ENCODE measurements at places on chromosomes 3 and 15.

DNA sequence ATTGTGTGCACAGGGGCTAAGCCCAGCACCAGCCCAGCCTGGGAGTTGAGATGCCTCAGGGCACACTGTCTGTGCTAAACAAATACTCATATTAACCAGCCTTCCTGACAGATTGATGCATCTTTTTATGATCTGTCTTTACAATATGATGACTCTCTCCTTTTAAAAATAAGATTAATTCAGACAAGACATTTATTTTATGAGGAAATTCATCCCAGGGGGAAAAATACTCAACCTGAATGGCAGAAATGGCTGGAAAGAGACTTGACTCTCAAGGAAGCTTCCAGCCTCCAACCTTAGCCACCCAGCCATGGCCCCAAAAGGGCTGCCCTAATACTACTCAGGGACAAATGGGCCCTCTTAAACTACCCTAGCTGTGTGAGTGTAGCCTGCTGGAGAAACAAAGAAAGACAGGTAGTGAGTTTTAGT is 46.9 kb downstream of the NOX5 start:
- DNase-seq = no peak

DNA sequence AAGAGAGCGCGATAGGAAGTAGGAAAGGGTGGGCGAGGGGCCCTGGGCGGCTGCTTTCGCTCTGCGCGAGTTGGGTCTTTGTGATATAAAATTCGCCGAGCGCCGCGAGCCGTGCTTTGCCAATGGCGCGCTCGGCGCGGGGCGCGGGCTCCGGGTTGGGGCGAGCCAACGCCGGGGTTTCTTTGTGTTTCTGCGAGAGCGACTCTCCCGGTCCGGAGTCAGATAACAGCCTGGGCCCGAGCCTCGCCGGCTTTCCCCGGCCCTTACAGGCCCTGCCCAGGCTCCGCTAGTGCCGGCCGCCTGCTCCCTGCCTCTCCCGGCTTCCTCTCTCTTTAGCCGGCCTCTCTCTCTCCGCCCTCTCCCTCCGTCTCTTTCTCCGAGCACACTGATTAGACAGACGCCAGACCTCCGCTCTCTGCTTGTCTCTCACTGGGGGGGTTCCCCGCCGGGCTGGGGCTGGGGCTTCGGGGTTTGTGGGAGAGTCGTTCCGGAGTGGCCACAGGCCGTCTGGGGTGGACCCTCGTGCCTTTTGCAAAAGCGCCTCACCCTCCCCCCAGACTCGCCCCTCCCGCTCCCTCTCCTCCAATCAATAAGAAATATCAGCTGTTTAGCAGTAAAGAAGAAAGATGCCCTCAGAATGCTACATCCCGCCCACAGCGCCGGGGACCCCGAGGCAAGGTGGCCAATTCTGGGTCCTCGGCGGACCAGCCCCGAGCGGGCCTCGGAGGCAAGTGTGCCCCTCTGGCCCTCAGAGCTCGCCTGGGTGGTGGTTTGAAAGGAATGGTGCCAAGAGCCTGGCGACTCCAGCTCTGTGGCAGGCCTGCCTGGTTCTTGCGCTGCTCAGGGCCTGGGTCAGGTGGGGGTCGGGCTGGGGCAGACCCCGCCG is 2.9 kb downstream of the NR2F2 start:
- no peak for DNase-seq

DNA sequence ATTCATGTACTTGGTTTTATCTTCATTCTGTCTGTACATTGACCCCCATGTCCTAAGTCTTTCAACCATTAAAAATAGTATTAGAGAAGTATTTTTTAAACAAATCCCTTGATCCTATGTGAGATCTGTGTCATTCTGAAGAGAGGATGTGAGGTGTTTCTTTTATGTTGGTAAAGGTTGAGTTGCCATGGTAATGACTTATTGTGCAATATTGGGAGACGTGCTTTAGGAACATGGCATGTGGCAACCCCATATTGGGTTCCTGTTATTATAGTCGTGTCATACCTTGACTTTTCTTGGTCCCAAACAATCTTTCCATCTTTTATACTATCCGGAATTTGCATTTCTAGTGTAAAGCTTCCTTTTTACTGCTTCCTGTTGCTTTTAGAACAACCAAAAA is 203.1 kb downstream of the KCNAB1 start:
- no peak for DNase-seq

DNA sequence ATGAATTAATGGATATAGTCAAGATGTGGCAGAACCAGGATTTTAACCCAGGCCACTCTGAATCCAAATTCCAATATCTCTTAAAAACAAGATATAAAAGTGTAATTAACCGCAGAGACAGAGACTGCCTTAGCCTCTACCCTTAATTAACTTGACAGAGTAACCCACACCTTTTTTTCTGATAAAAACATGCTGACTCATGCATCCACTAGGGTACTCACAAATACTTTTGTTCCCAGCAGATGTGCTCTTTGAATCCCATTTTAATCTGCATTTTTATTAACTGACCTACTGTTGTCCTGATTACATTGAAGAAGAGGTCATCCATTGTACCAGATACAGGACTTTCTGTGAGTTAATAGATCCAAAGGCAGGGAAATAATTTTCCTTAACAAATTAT is 278.3 kb downstream of the CHL1 start:
- DNase-seq = no peak

- no peak for DNase-seq
These were observed 3.7 kb upstream of the TF start for GRCh38 chr3:133742351-133743091.

DNA sequence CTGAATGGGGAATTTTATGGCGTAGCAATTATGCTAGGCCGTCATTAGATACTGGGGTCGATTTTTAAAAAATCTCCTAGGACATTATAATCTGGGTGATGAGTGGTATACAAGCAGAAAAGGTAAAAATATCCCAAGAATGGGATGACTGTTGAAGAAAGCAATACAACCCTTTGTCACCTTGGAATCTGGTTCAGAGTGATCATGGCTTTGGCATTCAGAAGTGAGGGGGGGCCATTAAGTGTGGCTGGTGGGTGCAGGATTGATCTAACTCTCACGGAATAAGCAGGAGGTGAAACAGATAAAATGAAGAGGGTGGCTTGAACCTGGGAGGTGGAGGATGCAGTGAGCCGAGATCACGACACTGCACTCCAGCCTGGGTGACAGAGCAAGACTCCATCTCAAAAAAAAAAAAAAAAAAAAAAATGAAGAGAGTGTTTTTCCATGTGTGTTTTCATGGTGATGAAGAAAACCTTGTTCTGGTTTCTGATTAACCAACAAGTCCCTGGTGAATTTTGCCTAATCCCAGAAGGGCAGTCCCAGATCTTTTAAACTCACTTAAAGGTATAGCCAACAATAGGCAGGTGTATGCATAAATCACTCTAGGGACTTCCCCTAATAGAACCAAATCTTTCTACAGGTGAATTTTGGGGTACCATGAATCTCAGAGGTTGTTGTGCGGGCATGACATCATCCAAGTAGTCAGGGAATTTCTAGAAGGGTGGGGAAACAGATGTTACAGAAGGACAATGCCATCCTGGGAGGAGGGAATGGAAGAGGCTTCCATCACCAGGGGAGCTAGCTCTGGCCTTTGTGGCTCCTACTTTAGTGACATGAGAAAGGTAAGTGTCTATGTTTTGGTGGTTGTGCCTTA is 3.1 kb upstream of the RAD54L2 start:
- DNase-seq = no peak

GRCh38 chr3:49300595-49300994 is 23.6 kb upstream of the C3orf62 start:
- DNase-seq = no peak

- no peak for DNase-seq
These were observed 456.3 kb upstream of the ARRDC4 start for GRCh38 chr15:97504031-97504792.

DNA sequence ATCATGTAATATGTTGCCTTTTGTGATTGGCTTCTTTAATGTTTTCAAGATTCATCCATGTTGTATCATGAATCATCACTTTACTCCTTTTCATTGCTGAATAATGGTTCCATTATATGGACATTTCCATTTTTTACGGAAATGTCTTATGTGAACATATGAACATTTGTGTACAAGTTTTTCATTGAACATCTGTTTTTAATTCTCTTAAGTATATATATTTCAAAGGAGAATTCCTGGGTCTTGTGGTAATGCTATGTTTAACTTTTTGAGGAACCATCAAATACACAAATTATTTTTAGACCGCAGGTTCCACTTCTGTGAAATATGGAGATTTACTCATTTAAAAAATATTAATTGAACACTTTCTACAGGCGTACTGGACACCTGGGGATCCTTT is 85.7 kb downstream of the ARIH1 start:
- no peak for DNase-seq

DNA sequence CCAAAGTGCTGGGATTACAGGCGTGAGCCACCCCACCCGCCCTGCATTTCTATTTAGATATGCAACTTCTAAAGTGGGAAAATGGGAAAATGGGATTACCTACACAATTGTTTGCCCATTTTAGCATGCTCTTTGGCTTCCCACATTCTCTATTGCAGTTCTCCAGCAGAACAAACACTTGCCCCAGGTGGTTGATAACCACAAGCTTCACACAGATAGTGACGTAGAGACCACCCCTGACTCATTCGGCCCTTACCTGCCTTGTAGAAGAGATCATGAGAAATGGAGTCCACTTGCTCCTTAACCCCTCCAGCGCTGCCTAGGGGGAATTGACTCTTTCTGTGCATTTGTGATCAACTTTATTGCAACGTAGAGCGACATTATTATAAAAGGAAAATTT is 83.2 kb upstream of the RAP2B start:
- no peak for DNase-seq

DNA sequence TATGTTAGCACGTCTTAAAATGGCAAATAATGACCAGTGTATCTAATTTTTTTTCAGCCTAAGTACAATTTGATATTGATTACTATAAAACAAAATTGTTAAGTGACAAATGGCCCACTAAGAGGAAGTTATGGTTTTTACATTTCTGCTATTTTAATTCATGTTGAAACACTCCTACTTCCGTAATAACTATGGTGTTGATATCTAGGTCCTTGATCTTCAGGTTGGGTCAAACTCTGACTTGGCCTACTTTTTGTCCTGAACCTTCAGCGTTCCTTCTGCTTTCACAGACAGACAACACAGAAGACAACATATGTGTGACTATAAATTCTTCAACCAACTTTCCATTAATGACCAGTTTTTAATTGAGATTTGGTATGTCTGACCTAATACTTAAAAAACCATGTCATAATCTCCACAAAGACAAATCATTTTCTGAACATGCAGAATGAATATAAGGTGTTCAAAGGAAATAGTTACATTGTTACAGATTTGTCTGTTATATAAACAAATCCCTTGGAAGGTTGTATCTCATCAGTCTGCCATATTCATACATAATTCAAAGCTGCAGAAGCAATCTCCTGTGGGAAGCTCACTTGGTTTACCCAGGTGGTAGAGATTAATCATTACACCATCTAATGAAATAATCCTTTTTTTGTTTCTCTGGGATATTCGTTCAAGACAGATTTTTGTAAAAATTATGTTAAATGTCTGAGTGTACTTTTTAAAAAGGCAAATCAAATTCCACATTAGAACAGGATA is 92.1 kb upstream of the TSPAN3 start:
- no peak for DNase-seq

DNA sequence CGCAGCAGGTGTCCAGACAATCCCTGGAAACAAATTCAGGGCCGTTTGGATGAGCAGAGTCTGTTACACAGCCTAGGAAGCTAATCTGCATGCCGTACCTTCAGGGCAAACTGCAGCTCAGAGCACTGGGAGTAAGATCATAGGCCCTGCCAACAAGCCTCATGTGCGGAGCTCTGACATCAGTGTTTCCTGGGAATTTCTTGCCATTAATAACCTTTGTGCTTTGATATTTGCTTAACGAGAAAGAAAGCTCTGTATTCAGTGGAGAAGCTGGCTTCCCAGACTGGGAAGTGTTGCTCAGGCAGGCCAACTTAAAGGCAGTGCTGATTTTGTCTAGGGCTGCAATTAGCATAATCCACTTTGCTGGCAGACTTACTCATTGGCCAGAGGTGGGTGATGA is 116.1 kb upstream of the KLHL25 start:
- DNase-seq = no peak

- DNase-seq = no peak
These were observed 41.4 kb downstream of the ROBO2 start for GRCh38 chr3:77081240-77081661.

DNA sequence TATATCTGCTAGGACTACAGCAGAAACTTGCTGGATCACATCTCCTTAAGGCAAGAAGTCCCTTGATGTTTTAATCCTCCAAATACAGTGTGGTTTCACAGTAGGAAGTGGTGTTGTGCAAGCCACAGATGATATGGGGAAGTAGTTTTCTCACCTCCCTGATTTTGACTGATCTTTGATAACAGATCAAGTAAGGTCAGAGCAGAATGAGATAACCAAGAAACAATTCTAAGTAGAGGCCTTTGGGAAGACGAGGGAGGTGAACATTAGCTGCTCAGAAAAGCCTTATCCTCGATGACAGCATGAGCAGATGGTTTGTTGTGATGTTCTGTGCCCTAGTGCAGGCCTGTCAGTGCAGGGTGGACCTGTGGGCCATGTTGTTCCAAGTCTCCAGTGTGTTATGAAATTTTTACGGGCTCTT is 61.3 kb downstream of the RIOX2 start:
- DNase-seq = no peak

DNA sequence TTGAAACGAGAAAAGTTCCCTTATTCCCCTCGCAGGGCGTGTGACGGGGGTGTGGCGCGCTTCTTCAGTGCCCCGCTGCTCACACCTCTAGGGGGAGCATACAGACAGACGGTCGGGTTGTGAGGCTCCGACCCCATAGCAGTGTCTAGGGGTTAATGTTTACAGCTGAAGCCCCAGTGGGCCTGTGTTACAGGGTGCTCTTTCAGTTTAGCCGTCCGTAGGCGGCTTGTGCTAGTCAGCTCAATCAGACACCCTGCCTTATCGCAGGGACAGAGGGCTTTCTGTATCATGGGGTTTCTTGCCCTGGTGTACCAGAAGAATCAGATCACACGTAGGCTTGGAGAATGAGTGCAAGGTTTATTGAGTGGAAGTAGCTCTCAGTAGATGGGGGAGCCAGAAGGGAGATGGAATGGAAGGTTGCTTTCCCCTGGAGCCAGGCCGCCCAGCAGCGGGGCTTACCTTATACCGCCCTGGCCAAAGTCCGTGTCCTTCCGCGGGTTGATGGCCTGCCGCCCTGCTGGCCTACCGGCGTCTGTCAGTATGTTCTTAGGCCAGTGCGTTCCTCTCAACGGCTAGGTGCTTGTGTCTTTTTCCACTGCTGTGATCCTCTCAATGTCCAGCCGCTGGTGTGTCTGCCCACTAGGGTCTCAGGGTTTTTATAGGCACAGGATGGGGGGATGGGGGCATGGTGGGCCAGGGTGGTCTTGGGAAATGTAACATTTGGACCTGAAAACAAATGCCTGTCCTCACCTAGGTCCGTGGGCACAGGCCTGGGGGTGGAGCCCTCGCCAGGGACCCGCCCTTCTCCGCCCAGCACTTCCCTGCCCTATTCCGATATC is 32.2 kb upstream of the ACP3 start:
- no peak for DNase-seq

- DNase-seq = no peak
These were observed 189.7 kb downstream of the CDIN1 start for GRCh38 chr15:36769098-36769497.

- no peak for DNase-seq
These were observed 147.4 kb upstream of the BCHE start for GRCh38 chr3:165984589-165984988.

Measured in left forelimb (tissue), 1 donor.